ENCODE measurements at places on chromosomes 3 and 15.

DNA sequence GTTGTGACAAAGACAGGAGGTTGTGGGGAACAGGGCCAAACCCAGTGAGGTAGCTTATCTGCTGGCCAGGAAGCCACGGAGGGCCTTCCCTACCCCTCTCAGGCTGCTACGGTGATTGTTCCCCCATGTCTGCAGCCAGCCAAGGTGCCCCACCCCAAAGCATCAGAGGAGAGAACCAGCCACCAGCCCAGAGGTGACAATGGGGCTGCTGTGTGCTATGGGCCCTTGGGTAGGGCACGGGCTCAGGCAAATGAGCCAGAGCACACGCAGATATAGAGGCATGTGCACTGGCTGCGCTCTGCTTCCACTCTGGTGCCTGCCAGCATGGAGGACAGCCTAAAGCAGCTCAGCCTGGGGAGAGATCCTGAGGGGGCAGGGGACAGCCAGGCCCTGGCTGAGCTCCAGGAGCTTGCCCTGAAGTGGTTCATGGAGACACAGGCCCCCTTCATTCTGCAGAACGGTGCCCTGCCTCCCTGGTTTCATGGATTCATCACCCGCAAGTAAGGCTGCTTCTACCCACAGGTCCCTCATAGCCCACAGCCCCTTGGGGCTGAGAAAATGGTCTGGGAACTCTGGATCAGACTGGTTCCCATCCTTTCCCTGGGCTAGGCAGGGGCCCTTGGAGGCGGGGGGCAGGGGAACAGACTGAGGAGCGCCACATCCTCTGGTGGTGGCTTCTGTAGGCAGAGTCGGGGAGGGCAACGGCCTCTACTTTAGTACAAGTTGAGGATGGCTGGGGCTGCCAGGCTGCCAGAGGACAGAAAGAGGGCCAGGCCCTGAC lies at the start of gene SH2D7:
Gene SH2D7 (plus strand): TSS at position 301 of the 781 bp plus-strand sequence. CDS start 24 bp downstream, at position 325.
- no peak for DNase-seq

GRCh38 chr15:50112488-50113186 lies 6.4 kb downstream of the ATP8B4 start:
- no peak for DNase-seq

GRCh38 chr3:45093176-45093575 lies 53.0 kb downstream of the CDCP1 start:
- DNase-seq, result no peak

DNA sequence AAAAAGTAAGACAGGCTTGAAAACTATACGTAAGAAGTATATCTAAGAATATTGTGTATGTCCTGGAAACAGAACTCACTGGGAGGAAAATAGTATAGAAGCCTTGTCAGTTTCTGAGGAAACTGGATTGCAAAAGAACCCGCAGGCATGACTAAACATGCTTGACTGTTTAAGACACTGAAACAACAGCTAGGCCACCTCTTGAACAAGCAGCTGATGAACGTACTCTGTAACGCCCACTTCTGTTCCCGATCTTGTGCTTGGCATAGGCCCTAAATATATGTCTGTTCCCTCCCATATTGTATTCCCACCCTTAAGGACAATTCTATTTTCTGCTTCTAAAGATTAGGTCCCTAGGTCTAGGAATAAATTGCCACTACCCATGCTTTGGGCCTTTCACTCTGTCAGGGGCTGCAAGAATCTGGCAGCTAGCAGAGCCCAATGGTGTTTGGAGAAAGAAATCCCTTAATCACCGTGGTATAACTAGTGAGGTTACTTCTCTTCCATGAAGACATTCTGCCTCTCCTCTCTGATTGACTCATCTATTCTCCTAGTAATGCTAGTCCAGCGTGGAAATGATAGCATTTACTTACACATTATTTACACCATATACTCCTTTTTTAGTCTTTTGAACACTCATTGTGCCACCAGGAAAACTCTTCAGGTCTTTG lies 46.2 kb downstream of the CD200 start:
- no peak for DNase-seq

GRCh38 chr3:103060242-103060641 lies 625.4 kb downstream of the ZPLD1 start:
- DNase-seq, result no peak

GRCh38 chr15:65887565-65887964 lies 18.3 kb downstream of the RAB11A start:
- no peak for DNase-seq

DNA sequence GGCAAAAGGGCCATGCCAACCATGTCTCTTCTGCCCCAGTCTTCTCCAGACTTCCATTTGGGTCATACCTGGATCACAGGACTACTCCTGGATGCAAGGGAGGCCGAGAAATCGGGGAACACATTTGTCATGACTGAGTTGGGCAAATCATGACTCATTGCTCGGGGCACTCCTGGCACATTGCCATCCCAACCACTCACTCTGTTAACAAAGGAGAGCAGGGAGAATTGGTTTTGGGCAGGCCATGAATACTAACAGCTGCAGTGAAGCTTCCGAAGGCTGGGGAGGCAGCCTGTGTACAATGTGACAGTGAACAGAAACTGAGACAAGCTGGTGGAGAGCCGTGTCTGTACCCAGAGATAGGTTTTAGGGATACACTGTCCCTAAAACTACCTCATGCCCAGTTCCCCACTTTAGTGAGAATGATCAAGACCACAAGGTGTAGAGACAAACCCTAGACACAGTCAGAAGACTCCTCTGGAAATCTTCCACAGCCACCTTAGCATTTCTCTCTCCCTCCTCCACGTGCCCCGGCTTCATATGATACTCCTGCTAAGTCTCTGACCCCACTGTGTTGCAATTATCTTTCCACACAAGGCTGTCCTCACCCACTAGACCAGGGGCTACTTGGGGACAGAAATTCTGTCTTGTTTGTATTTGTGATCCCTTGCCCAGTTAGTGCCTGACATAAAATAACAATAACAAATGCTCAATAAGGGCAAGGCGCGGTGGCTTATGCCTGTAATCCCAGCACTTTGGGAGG lies 10.5 kb upstream of the BUB1B start:
- DNase-seq, result no peak

DNA sequence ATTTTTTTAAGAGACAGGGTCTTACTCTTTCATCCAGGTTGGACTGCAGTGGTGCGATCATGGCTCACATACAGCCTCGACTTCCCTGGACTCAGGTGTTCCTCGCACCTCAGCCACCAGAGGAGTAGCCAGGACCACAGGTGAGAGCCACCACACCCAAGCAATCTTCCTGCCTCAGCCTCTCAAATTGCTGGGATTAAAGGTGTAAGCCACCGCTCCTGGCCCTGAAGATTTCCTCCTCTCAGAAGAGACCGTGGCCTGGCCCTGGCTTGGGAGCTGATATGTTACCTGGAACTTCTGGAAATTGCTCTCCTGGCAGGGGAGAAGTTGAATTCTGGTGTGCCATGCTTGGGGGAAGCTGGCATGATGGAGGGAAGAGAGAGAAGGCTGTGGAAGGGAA lies 36.2 kb downstream of the PPCDC start:
- no peak for DNase-seq

DNA sequence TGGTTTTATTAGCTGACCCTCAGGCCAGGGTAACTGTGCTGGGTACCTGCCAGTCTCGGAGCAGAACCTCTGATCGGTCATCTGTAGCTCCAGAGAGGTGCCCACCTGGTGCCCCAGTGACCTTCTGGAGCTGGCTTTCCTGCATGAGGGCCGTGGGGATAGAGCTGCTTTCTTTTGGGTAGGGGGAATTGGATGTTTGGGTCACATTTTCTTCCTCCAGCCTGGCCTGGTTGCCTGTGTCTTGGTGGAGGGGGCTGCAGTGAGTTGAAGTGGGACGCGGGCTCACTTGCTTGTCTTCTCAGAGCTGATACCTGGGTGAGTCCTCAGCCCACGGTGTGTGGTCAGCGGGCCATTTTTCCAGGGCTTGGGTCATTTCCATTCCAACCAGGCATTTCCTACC lies 2.6 kb downstream of the ZNF710 start:
- no peak for DNase-seq

DNA sequence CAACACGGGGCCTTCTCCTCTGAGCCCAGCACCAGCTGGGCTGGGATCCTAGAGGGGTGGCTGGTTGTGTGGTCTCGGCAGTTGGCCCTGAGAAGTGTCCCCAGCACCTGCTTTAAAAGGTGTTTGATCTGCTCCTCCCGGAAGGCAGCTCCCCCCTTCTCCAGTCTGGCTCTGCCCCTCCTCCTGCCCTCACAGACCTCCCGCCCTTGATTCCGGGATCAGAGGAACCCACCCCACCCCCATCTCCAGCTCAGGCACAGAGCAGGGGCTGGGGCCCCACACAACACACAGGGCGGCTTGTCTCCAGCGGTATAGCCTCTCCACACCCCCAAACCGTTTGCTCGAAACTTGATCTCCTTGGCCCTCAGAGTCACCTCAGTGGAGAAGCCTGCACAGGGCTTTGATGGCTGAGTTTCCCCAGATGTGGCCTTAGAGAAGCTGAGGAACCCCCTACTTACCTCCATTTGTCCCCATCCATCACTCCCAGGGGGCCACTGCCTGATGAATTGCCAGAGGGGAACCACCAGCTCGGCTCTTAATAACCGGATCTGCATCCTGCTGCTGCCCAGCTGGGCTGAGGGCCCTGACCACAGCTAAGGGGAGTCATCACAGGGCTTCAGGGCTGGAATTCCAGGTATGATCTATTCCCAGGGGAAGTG lies 6.4 kb upstream of the STRA6 start:
- DNase-seq, result no peak

DNA sequence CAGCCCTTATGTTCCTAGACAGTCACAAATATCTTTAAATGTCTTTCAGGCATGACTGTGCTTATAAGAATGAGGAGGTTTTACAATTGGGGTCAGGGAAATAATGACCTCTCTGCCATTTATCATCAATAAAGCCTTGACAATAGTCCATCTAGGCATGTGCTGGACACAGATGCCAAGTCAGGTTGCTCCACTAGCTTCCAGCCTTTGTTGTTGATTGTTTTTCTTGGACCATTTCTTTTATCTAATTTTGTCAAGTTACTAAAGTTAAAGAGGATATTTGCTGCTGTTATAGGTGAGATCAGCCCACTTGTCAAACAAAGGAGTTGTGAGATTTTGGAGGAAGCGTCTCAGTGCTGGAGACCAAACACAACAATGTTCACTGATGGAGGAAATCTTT lies 628.0 kb downstream of the ROBO2 start:
- DNase-seq, result no peak

GRCh38 chr15:77607894-77608261 lies 24.8 kb downstream of the LINGO1 start:
- peak; percentile 94 for DNase-seq

DNA sequence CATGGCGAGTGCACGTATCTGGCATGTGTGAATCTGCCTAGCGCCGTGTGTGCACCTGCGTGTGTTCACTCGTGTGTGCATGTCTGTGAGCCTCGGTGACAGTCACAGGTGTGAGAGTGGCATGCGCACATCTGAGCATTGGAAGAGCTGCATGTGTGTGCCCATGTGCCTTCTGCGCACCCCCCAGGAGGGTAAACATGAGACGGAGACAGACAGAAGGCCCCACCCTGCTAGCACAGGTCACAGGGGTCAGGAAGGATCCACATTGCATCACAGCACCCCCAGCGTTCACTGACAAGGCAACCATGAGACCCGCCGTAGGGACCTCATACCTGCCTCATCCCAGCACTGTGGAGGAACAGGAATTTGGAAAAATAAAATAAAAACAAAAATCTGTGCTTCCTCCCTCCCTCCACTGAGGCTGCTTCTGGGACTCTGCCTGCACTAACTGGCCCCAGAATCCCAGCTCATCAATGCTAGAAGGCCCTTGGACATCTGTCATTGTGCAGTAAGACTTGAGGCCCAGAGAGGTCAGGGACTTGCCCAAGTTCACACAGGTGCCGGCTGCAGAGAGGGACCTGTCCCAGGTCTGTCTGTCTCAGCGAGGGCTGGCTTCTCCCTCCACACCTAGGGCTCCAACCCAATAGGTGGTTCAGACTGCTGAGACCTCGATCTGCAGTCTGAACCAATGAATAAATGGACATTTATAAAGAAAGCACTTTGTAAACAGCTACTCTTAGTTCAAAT lies 37.4 kb downstream of the RPN1 start:
- no peak for DNase-seq

GRCh38 chr3:64166584-64167162 lies 58.6 kb downstream of the PRICKLE2 start:
- no peak for DNase-seq

GRCh38 chr15:55823699-55824340 lies 80.9 kb upstream of the PRTG start:
- DNase-seq, result no peak

GRCh38 chr15:91068966-91069365 lies 31.1 kb upstream of the SV2B start:
- no peak for DNase-seq

DNA sequence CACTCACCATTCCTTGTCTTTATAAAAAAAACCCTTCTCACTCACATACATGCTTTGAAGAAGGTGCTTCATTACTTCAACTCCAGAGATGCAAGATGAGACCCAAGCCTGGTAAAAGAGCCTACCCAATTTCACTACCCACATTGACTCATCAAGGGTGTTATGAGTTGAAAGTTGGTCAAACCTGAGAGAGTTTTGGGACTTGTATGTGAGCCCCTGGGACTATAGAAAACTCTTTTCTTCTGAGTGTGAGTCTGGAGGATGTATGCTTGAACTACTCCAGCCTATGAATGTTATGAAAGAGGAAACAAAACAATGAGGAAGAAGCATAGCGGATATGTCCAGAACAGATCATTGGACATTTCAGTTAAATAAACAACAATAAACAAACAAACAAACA lies 106.5 kb upstream of the SATB1 start:
- no peak for DNase-seq

DNA sequence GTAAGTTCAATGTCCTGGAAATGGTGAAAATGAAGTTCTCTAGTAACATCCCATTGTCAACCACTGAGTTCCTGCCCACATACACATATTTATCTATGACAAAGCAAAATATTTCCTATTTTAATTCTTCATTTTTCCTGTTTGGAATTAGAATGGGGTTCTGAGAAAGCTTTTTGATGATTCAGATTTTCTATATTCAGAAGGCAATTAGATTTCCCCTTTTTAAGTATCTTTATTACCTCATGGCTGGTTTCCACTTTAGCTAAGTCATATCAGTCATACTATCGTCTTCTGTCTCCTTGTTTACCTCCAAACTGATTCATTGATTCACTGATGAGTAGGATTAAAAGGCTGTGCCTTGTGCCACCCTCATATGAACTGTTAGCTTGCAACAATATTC lies 17.9 kb downstream of the ETFA start:
- DNase-seq, result no peak

DNA sequence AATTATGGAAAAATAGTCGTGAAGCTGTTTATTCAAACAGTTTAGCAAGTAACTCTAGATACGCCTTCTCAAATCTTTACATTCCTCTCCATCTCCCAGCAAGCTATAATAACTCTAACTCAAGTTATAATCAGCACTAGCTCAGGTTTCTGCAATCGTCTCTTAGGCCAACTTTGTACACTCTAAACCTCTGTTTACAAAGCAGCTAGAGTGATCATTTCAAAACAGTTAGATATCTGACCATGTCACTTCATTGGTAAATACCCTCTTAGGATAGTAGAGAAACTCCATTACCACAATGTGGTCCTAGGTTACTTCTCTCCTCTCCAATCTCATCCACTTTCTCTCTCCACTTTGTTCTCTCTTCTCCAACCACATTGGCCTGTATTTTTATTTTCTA lies 31.2 kb downstream of the PLOD2 start:
- no peak for DNase-seq

Measured in NCI-H524 (cell line).